ENCODE measurements at places on chromosomes 16 and 17.

- no peak for DNase-seq
Measured at GRCh38 chr17:6577686-6578263, 21.4 kb upstream of the PITPNM3 start.

DNA sequence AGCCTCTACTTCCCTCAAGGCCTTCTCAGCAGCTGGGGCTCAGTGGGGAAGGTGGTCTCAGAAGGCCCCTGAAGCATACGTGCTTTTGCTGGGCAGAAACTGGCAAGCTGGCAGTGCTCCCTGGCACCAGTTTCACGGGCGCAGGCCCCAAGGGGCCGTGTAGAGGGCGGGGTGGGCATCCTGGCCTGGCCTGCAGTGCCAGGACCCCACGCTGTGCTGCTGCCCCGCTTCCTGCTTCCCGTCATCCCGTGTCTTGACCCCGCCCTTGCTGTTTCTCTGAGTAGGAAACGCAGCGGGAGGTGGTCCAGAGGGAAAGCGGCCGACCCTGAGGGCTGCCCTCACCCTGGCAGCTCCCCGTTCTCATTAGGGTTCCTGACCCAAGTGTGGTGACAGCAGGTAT is 6.8 kb downstream of the CDK5R1 start:
- DNase-seq = no peak

- DNase-seq = no peak
Measured at GRCh38 chr16:3637371-3637923, 17.0 kb upstream of the DNASE1 start.

DNA sequence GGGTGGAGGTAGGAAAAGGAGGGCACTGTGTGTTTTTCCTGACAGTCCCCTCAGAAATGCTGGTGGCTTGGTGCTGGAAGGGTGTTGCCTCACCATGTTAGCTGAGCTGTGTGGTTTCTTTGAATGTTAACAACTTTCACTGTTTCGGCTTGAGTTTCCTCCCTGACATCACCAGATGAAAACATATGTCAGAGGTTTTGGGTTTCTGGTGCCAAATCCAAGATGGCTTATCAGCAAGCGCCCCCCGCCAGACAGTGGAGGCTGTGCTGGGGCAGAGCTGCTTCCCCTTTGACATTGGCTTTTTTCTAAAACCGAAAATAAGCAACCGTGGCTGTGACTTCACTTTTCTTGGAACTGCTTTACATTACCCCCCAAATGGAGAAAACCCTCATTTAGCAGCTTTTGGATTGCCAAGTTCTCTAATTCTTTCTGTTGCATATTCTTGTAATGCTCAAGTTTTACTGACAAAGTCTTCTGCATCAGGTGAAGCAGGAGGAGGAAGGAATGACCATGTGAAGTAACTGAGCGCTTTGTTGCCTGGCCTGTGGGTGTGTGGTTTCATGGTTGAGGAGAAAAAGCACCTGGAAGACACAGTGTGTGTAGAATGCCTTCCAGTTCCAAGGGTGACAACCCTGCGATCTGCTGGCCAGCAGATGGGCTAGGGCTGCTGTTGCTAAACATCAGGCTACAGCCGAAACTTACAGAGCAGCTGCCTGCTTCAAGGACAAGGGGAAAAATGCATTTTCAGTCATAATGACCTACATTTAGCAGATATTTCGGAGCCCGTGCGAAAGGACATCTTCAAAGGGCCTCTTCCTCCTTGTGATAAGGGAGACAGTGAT is 9.7 kb downstream of the RMI2 start:
- peak; percentile 21 for DNase-seq

GRCh38 chr17:64535357-64535756 is 28.6 kb downstream of the CEP95 start:
- no peak for DNase-seq

- DNase-seq = no peak
Measured at GRCh38 chr17:60049936-60050335, 28.8 kb downstream of the HEATR6 start.

GRCh38 chr16:12504312-12504711 is 299.4 kb downstream of the CPPED1 start:
- DNase-seq = no peak

GRCh38 chr17:3890082-3890877 is 2.6 kb downstream of the CAMKK1 start:
- no peak for DNase-seq

DNA sequence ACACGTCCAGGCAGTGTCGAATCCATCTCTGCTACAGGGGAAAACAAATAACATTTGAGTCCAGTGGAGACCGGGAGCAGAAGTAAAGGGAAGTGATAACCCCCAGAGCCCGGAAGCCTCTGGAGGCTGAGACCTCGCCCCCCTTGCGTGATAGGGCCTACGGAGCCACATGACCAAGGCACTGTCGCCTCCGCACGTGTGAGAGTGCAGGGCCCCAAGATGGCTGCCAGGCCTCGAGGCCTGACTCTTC is 7.2 kb upstream of the CD68 start:
- no peak for DNase-seq

DNA sequence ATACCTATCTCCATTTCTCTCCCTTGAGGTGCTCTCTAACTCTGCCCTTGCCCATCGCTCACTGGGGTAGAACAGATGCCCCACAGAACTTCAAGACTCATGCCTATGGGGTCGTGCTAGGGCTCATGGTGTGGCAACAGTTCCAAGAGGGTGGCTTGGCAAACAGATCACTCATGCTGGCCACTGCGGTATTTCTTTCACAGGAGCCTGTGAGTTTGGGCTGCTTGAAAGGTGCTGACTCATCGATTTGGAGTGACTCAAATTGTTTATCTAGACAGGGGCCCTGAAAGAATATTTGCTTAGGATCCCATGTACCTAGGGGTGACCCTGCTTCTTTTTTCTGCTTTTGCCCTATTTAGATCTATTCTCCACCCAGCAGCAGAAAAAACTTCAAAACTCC is 69.9 kb downstream of the IRX5 start:
- DNase-seq = no peak

- no peak for DNase-seq
Measured at GRCh38 chr17:43402078-43402477, 3.3 kb downstream of the ARL4D start.

- DNase-seq = no peak
Measured at GRCh38 chr17:58326609-58327362, 1.8 kb downstream of the TSPOAP1 start.

GRCh38 chr17:70622368-70623260 is 453.3 kb downstream of the KCNJ2 start:
- DNase-seq = peak; percentile 92

Measured in pons (tissue), 1 donor.